ENCODE measurements at places on chromosomes 12 and 14. TPM values are rescaled to one million over a fixed set of nuclear protein-coding genes. Genes with fewer than 3 reads are reported as not detected.

The STON2 gene
- polyA plus RNA-seq: 0.69 TPM

The IL22 gene
- polyA plus RNA-seq: not detected

The HCAR3 gene
- not detected for polyA plus RNA-seq

The PLBD1 gene
- 1.4 TPM for polyA plus RNA-seq

The AKAP3 gene
- polyA plus RNA-seq: 2.7 TPM

The KRT72 gene
- polyA plus RNA-seq: not detected
